Activated CD4-positive, alpha-beta T cell treated with anti-CD3 and anti-CD28 coated beads for 4 hours (primary cell): ENCODE measurements at places on chromosomes 6 and 20.

- no peak for DNase-seq
Observed at GRCh38 chr20:3614466-3614865, 48.7 kb downstream of the GFRA4 start.

GRCh38 chr6:150478656-150479545, 110.1 kb downstream of the IYD start:
- DNase-seq = no peak

GRCh38 chr6:43402820-43403219, 24.5 kb upstream of the ABCC10 start:
- no peak for DNase-seq

DNA sequence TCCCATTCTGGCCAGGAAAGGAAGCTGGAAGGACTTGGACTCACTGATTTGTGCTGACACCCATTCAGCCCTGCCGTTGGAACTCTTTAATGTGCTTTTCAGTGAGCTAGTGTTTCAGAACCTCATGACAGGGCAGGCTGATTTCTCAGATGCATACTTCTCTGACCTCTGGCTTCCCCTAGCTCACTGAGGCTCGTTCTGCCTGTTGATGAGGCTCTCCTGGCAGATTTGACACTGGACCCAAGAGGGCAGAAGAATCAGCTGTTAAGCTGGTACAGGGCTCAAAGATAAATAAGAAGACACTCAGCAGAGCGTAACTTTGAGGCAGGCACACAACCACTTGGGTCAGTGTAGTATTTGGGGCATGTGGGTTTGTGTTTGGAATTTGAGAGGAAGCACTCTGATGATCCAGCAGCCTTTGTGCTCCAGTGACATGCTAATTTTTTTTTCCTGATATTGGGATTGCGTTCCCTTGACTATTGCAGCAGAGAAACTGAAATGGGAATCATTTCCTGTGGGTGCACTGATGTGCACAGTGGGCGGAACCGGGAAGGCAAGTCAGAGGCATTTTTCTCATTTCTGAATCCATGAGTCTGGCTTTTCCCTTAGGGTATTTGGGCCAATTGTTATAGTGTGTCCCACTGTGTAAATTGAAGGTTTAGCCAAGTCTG, 80.2 kb downstream of the CARMIL1 start:
- DNase-seq = no peak

DNA sequence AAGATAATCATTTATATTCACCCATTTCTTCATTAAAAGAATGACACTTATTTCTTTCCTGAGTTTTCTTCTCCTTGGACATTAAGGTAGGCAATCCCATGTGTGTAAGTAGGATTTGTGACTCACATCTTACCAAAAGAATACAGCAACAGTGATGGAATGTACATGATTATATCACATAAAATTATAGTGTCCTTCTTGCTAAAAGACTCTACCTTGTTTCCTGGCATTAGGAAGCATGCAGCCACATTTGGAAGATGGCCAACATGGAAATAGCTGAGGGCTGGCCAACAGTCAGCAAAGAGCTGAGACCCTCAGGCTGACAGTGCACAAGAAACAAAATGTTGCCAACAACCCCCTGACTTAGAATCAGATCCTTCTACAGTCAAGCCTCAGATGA, 327.9 kb upstream of the MARCKS start:
- DNase-seq = no peak

DNA sequence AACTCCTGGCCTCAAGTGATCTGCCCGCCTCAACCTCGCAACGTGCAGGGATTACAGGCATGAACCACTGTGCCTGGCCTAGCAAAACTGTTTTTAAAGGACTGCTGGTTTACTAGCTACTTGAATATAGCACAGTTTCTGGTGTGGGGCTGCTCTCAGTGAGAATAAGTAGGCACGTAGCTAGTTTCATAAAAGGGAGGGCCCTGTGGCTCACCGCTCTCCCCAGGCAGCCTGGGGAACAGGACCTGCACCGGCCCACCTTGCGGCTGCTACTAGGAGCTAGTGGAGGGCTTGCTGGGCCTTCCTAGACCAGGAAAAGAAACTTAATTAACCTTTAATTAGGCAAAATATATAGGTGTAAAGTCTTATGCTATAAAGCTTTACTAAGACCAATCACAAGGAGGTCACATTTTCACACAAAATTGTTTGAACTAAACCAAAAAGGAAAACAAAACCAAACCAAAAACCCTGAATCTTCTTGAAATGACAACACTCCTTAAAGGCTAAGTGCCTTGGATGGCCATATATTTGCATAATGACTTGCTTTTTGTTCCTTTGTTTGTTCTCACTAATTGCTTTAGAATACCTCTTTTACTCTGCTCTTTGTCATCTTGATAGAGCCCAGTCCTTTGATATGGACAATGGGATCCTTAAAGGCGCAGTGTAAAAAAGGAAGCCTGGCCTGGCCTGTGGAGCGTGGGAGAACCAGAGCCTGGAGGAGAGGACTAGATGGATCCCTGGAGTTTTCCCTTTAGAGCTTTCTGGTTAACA, 69.5 kb upstream of the SAMD5 start:
- DNase-seq = no peak

DNA sequence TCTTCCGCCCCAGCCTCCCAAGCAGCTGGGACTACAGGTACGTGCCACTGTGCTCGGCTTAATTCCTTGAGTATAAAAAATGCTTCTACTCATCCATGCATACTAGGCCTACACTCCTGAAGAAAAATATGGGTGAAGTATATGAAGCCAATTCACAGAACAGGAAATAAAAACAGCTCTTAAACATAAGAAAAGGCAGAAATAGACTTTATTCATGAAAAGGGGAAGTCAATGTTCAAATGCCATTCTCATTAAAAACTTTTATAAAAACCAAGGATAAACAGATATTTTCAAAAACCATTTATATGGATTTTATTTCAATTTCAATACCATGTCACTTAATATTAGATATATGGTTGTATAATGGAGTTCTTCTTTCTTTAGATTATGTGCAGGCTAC, 18.3 kb downstream of the SERPINB9 start:
- DNase-seq = no peak

GRCh38 chr6:71072508-71072907, 115.6 kb upstream of the B3GAT2 start:
- DNase-seq = no peak

DNA sequence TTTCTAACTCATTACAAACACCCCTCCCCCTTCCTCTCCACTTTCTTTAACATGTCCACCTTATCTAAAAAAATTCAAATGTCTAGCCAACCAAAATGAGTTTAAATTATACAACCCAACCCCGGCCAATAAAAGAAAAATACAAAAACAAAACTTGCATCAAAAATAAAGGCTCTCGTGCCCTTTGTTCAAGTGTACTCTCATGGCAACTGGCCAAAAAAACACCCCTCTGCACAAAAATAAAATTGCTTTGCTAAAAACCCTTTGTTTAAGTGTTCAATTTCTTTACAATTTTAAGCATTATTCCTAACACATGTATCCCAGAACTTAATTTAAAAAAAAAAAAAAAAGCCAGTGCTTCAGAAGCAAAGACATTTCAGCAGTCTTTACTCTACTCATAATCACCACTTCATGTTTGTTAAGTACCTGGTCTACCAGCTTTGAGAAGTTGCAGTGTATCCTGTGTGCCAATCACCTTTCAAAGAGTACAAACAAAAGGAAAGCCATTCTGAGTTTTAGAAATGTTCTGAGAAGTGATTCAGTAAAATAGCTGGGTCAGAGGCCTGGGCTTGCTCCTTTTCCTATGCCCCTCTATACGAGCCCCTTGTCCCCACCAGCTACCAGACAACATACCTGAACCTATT, 87.5 kb downstream of the MDN1 start:
- no peak for DNase-seq

GRCh38 chr20:17881741-17882064, 86.9 kb downstream of the SNX5 start:
- DNase-seq = no peak

- no peak for DNase-seq
Observed at GRCh38 chr20:22576733-22577514, 7.4 kb downstream of the FOXA2 start.

DNA sequence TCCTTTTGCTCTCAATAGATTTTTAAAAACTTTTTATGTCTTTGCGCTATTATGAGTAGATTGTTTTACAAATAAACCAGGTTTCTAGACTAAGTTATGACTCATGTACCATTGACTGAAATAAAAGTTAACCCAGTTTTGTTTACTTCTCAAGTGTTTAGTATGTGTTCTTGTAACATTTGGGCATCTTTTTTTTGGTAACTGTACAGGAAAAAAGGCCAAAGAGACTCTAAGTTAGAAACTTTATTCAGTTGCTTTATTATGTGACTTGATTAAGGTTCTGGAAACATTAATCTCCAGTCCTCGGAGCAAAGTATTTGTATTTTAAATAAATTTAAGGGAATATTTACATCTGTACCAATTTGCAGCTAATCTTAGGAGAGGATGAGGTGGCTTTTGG, 2.9 kb downstream of the NKAIN2 start:
- no peak for DNase-seq

DNA sequence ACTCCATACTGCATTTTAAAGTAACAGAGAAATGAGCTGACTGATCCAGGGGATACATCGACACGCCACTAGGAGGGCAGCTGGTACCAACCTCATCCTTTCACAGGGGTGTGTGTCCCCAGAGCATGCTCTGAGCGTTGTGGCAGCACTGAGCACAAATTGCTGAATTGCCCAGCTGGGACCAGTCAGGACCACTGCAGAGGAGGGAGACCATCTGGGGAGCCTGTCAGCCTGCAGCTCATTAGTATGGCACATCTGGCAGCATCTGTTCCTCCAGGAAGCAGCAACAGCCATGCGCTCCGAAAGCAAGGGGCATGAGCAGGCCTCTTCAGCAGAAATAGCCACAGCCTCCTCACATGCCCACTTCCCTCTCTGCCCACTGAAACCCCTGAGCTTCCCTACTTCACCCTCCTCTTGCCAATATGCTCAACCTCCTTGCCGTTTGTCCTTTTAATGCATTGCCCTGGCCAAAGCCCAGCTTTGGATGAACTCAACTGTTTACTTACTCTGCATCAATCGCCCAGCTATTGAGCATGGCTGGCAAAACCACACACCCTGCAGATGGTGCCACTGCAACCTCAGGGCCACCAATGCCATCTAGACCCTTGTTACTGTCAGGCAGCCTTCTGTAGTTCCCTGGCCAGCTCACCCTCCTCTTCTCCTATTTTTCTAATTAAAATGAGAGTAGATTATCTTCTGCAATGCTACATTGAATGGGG, 77.6 kb upstream of the NEDD9 start:
- DNase-seq = no peak

DNA sequence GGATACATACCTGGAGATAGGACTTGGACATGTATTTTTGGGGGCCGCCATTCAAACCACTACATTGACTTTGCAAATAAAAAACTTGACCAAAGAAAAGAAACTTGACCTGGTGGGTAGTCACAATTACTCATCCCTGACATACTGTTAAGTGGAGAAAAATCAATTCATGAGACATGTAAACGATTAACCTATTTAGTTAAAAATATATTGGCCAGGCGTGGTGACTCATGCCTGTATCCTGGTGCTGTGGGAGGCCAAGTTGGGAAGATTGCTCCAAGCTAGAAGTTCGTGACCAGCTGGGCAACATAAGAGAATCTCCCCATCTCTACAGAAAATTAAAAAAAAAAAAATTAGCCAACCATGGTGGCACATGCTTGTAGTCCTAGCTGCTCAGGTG, 2.5 kb upstream of the SRSF12 start:
- DNase-seq = no peak

DNA sequence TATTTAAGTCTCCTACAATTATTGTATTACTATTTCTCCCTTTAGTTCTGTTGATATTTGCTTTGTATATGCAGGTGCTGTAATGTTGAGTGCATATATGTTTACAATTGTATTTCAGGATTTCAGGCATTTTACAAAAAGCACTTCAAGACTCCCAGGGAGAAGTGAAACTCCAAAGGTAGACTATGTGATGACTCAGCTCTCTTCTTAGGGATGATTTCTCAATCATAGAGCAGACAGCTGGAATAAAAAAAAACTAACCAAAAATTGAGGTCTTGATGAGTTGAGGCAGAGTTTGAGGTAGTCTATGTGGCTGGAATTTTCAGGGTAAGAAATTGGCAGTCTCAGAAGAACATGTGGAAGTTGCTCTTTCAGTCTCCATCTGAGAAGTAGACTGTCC, 786.1 kb downstream of the TFAP2A start:
- no peak for DNase-seq

DNA sequence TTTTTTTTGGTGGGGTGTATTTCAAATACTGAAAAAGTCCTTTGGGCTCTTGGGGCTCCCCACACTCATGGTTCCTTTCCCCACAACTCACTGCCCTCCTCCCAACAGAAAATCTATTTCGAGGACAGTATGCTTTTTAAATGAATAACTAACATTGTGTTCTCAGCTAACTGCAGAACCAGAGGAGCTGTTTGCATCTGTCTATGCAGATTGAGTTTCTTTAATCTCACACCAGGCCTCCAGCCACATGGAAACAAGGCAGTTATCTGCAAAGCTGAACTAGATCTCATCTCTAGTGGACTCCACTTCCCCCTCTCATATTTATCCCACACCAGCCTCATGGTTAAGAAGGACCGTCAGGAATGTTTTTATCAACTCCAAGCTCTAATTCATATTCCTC, 955.1 kb downstream of the KIF16B start:
- no peak for DNase-seq

- DNase-seq = no peak
Observed at GRCh38 chr6:138795809-138796603, at the start of gene ECT2L. ECT2L (plus strand) TSS chr6:138796087; CDS start chr6:138813275, 17,188 bp downstream.

DNA sequence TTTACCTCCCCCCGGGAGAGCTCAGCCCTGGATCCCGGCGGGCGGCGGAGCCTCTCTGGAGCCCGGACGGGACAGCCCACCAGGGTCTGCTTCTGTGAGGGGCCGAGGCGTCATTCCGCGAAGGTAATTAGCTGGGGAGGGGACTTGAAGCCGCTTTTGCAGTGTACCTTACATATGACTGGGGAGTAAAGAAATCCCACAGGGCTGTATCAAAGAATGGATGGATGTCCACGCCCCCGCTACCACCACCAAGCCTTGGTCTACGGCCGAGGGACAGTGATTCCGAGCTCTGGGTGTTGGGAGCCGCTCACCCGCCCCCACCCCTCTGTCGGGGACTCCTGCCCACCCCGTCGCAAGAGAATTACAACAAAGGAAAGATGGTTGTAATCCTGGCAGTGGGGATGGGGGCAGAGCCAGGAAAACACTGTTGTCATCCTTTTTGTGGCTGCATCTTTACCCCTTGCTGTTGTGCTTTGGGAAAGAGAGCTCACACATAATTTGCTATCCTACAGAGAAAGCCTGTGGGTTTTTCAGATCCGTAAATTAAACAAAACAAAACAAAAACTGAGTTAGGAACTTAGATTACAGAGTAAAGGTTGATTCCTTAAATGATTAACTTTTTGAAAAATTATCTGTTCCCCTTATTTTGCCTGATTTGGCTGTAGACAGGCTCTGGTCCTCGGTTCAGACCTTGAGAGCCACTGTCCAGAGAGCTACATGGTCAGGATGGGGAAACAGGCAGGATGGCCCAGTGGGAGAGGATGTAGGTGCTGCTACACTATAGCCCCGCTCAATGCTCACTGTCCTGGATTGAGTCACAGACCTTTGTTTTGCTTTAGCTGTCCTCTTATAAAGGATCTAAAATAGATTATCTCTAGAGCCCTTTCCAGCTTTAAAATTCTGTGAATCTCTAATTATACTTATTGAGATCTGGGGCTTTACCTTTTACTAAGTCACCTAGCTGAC, 997 bp upstream of the FBXO30 start:
- DNase-seq = no peak

- DNase-seq = no peak
Observed at GRCh38 chr20:444117-444516, 18.2 kb downstream of the TBC1D20 start.
